ENCODE measurements at places on chromosomes 2 and 18. TPM values are rescaled to one million over a fixed set of nuclear protein-coding genes. Genes with fewer than 3 reads are reported as not detected.
A peak's percentile ranks its signal among the peaks of the same experiment; 100 is the strongest.

DNA sequence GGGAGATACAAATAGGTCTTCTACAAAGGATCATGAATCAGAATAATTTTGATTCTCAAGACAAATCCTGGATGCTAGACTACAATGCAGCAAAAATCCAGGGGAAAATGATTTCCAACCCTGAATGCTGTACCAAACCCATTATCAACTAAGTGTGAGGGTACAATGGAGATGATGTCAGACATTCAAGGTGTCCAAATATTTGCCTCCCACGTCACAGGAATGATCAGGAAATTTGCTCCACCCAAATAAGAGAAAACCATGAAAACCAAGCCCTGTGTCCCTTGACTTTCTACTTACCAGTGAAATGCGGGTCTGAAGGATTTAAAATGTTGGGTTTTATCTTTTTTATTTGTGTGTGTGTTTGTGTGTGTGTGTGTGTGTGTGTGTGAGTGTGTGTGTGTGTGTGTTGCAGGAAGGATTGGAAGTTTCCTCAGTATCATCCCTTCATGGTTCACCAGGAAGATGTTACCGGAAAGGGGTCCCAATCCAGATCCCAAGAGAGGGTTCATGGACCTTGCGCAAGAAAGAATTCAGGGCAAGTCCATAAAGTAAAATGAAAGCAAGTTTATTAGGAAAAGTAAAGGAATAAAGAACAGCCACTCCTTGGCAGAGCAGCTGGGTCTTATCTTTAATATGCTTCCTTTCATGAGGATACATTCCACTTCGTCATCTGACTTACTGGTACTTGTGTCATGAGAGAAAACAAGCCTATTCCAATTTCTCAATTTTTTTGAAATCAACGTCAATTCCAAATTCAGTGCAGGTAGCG lies 61.1 kb upstream of the ID2 start:
- no peak overlapping the region for H3K27ac ChIP-seq
- DNase-seq = peak; percentile 56
- no peak overlapping the region for H3K4me3 ChIP-seq
- no peaks in the 10 kb centered on the region for H3K4me1 ChIP-seq

- no peaks in the 10 kb centered on the region for H3K4me1 ChIP-seq
- no peaks in the 10 kb centered on the region for H3K36me3 ChIP-seq
- H3K4me3 ChIP-seq = no peak overlapping the region
- no peaks in the 10 kb centered on the region for H3K27me3 ChIP-seq
Observed at GRCh38 chr18:55018602-55019001, 59.3 kb upstream of the CCDC68 start.

DNA sequence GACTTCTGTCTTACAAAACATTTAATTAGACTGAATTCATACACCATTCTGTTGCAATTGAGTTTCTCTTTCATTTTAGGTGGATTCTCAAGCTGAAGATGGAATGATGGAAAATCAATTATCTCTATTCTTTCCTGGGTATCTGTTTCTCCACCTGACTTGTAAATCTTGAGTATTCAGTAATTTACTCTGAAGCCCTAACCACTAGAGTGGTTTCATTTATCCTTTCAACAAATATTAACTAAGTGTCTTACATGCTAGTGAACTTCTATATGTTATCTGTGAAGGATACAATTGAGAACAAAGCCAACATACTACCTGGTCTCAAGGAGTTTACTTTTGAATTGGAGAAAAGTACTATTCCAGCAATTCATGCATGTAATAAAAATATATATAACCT lies 94.1 kb upstream of the ZNF804A start:
- DNase-seq = no peak
- H3K4me1 ChIP-seq = no peaks in the 10 kb centered on the region
- no peaks in the 10 kb centered on the region for H3K36me3 ChIP-seq
- no peaks in the 10 kb centered on the region for H3K27me3 ChIP-seq

- peak; percentile 47 for DNase-seq
- no peaks in the 10 kb centered on the region for H3K4me1 ChIP-seq
- no peaks in the 10 kb centered on the region for H3K27me3 ChIP-seq
- H3K4me3 ChIP-seq = no peak overlapping the region
Observed at GRCh38 chr18:76384114-76384790, 110.8 kb downstream of the ZNF516 start.

- H3K27ac ChIP-seq = no peak overlapping the region
- H3K36me3 ChIP-seq = no peaks in the 10 kb centered on the region
- peaks cover 6% of the 10 kb centered on the region for H3K4me1 ChIP-seq
- DNase-seq = peak; percentile 14
Observed at GRCh38 chr2:160652236-160652635, 158.6 kb upstream of the RBMS1 start.

DNA sequence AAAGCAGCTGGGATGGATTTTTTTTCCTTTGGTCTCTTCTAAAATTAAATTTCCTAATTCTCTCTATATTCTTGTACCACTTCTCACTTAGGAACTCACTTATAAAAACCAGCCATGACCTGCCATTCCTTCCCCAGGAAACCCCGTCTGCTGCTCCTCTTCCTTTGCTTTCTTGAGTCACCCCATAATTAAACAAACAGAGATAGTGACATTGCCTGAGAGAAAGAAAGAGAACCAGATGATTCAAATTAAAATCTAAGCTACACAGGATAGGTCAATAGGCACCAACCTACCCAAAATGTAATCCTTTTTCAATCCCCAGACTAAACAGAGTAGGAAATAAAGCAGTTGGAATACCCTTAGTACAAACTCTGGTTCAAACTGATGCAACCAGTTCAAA lies 9.7 kb downstream of the STK39 start:
- no peaks in the 10 kb centered on the region for H3K4me1 ChIP-seq
- no peaks in the 10 kb centered on the region for H3K36me3 ChIP-seq
- no peaks in the 10 kb centered on the region for H3K27me3 ChIP-seq
- DNase-seq = no peak

CPLX4 gene
- total RNA-seq = not detected

C2orf92 gene
- total RNA-seq = 4.6 TPM
